ENCODE measurements at places on chromosomes 12 and 14. TPM values are rescaled to one million over a fixed set of nuclear protein-coding genes. Genes with fewer than 3 reads are reported as not detected.

The DYNLL1 gene
- total RNA-seq, result 241 TPM

The IQSEC3 gene
- total RNA-seq, result 0.13 TPM

The CFAP54 gene
- 6.2 TPM for total RNA-seq

The KRT83 gene
- not detected for total RNA-seq

The NKX2-1 gene
- not detected for total RNA-seq

The SLCO1B3 gene
- total RNA-seq, result not detected

The TCTN2 gene
- 5.9 TPM for total RNA-seq

The AQP2 gene
- not detected for total RNA-seq

The MYBPC1 gene
- not detected for total RNA-seq

The ITFG2 gene
- 9.0 TPM for total RNA-seq

The FOXA1 gene
- total RNA-seq, result not detected

The MANSC1 gene
- total RNA-seq, result 9.1 TPM

The RNASE1 gene
- 8.0 TPM for total RNA-seq

The EIF2S3B gene
- 1.0 TPM for total RNA-seq

The HSPB8 gene
- total RNA-seq, result 2.8 TPM

Data from dermis microvascular lymphatic vessel endothelial cell (primary cell).